ENCODE measurements at places on chromosomes 11 and 22.

- DNase-seq: no peak
These were observed 230.4 kb upstream of the ZC3H12C start for GRCh38 chr11:109862835-109863234.

- DNase-seq: no peak
These were observed 20.8 kb downstream of the MMP13 start for GRCh38 chr11:102934735-102935134.

- peak; percentile 66 for DNase-seq
These were observed 2.9 kb upstream of the TUBGCP6 start for GRCh38 chr22:50247748-50248147.

GRCh38 chr22:46003271-46004091, 26.5 kb upstream of the WNT7B start:
- no peak for DNase-seq

DNA sequence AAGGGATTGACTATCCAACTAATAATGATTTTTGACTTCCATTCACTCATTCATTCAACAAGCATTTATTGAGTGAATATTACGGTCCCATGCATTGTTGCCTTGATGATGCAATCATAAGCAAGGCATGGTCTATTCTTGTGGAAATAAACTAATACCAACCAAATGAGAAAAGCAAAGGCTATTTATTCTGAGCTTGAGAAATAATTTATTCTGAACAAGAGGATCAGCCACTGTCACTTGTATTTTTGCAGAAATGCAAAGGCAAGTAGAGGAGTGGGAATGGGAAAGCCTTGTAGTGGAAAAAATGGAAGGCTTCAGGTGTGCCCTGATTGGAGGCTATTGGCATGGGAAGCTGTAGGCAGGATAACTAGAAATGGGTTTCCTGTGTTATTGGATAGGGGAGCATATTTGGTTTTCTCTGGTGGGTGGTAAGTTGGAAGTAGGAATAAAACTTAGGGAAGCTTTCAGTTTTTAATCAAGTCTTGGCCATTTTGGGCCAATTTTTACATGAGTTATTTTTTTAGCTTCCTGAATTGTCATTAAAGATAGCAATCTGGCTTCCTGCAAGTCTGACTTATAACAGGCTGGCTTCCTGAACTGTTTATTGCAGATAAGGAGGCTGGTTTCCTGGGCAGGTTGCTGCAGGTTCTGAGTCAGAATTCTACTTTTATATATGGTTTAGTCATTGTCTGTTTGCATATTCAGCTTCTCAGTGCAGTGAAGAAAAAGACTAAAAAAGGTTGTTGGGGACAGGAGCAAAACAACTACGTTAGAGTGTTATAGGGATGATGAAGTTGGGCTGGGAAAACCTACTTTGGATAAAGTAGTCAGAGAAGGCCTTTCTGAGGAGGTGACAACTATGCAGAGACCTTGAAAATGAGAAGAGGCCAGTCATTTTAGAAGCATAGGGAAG, 106.7 kb downstream of the APIP start:
- DNase-seq: peak; percentile 43

DNA sequence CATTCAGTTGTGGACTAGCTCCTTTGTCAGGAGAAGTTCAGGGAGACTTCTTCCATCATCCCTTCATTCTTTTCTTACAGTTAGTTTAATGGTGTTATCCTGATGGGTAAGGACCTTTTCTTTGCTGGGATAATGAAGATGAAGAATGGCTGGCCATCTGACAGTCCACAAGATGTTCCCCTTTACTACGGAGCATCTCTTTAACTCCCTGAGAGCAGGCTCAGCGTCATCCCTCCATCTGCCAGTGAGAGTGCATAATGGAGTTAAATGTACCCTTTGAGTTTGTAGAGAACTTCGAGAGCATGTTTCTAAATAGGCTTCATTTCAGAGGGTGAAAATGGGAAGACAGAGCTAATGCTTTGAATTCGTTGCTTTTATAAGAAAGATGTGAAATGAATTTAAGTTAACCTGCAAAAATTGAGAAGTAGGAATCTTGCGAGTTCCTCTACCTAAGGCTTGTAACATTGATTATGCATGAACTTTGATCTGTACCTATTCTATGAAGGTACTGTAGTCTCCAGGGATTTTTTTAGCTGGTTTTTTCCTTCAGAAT, 1.7 kb downstream of the EP300 start:
- DNase-seq: peak; percentile 31

- peak; percentile 51 for DNase-seq
These were observed 1.8 kb downstream of the ALKBH8 start for GRCh38 chr11:107563702-107564101.

GRCh38 chr11:1327064-1327460, 17.6 kb upstream of the TOLLIP start:
- no peak for DNase-seq

DNA sequence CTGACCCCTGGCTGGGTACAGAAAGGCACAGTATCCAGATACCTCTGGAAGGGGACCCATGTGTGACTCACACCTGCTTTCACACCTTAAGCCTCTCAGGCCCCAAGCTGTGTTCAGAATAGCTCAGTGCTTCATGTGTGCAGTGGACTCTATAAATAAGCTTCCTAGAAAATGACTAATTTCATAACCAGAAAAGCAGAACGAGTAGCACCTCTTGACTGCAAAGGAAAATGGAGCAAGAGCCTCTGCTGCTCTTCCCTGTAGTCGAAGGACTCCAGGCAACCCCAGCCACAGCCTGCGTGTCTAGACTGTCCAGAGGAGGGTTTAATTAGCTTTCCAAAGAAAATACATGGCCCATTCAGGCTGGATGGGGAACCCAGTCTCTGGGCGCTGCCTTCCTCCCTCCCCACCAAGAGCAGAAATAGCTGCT, 23.1 kb downstream of the PTPN5 start:
- DNase-seq: peak; percentile 67

DNA sequence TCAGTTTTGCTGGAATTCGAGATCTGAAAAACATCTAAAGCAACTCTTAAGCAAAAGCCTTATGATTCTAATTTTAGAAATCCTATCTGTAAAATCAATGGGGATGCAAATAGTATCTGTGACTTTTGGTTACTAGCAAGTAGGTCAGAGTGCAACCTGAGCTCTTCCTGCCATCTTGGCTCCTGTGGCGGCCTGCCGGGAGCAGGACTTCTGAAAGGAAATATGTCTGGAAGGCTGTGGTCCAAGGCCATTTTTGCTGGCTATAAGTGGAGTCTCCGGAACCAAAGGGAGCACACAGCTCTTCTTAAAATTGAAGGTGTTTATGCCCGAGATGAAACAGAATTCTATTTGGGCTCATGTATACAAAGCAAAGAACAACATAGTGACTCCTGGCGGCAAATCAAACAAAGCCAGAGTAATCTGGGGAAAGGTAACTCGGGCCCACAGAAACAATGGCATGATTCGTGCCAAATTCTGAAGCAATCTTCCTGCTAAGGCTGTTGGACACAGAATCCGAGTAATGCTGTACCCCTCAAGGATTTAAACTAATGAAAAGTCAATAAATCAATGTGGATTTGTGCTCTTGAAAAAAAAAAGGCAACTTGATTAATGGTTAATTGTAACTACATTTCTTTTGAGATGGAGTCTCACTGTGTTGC, 1.7 kb downstream of the SAMM50 start:
- no peak for DNase-seq

DNA sequence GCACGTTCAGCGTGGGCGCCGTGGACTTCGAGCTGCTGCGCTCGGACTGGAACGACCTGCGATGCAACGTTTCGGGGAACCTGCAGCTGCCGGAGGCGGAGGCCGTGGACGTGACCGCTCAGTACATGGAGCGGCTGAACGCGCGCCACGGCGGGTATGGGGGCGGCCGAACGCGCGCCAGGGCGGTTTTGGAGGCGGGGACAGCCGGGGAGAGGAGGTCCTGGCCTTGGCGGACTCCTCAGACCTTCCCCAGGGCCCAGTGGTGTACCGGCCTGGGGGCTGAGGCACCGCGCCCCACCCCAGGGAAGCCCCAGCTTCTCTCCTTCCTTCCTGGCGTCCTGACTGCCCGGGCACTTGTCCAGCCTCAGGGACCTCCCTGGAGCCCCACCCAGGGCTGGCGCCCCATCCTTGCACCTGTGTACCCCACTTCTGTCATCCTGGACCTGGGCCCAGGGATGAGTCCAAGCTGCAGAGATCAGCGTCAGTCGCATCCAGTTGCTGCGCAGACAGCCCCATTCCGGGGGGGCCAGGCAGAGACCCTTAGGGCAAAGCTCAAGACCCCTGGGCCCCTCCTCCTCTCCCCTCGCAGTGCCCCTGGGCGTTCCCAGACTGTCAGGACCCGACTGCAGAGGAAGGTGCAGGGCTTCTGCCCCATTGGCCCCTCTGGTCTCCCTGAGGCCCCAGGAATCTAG, 8.0 kb downstream of the B4GALNT4 start:
- DNase-seq: no peak

DNA sequence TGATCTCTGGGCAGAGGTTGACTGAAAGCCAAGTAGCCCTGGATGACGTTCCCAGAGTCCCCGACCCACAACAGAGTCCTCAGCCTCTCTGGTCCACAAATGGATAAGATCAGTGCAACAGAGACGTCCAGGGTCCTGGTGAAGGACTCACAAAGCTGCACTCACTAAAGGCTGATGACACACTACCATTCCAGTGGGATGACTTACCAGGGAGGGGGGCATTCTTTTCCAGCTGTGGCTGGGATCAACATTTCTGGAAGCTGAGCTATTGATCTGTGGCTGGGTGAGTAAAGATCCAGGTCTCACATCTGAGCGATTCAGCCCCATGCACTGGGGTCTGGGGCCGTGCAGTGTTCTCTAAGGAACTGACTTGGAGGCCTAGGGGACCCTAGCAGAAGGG, 296.2 kb downstream of the NTM start:
- no peak for DNase-seq

- no peak for DNase-seq
These were observed 77.6 kb downstream of the MYO7A start for GRCh38 chr11:77205467-77206263.

DNA sequence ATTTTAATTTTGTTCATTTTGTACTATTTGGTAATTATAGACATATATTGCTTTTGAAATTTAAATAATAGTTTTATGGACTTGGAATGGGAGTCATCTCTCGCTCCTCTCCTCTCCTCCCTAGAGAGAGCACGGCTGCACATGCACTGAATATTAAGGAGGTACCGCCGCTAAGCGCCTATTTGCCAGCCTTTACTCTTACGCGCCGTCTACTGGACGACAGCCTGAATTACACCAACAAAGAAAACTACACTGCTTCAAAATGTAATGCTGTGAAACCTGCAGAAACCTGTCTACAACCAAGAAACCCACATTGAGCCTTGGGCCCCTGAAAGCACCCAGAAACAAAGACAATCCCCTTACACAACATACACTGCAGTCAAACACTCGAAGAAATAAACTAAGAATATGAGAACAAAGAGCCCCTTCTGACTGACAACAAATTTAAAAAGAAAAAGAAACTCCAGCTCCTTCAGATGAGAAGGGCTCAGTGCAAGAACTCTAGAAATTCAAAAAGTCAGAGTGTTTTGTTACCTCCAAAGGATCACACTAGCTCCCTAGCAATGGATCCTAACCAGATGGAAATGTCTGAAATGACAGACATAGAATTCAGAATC, 737.2 kb downstream of the LRRC4C start:
- DNase-seq: peak; percentile 1

DNA sequence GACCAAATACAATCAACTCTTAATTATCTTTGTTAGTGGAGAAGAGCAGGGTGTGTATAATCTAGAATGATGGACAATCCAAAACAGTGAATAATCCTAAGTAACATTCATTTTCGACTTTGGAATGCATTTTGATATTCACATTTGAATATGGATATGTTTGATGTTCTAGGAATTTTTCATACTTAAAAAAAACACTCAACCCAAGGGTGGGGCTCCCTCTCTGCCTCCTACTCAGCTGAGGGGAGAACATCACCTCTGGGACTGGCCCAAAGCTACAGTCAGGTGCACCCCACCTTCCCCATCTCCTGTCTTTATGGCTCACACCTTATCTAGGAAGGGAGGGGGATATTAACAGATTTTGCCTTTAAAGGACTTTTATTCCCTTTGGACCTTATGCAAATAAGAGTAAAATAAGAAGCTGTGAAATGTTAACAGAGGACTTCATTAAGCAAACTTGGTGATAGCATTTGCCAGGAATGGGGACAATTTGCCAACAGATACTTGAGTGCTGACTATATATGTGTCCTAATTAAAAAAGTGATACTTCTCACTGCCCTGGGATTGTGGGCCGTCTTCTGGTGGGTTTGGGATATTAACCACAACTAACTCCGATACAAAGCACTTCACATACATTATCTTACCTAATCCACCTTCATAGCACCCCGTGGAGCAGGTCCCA, 187.0 kb downstream of the ST3GAL4 start:
- no peak for DNase-seq

DNA sequence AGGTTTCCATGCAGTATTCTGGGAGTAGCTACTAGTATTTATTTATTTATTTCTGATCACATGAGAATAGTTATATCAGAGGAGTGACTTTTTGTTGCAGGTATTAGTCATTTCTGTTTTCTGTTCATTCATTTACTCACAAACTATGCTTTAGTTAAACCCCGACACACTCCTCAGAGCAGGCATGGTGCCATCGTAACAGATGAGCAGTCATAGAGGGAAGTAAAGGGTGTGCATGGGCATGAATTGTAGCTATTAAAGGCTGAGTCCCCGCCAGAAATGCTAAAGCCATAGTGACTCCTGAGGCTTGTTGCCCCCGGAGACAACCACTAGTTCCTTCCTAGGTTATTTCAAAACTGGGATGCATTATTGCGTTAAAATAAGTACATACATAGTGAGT, 10.6 kb downstream of the JHY start:
- DNase-seq: no peak

GRCh38 chr11:106231591-106231990, 154.1 kb downstream of the AASDHPPT start:
- DNase-seq: no peak
